ENCODE measurements at places on chromosomes 2 and 18.

DNA sequence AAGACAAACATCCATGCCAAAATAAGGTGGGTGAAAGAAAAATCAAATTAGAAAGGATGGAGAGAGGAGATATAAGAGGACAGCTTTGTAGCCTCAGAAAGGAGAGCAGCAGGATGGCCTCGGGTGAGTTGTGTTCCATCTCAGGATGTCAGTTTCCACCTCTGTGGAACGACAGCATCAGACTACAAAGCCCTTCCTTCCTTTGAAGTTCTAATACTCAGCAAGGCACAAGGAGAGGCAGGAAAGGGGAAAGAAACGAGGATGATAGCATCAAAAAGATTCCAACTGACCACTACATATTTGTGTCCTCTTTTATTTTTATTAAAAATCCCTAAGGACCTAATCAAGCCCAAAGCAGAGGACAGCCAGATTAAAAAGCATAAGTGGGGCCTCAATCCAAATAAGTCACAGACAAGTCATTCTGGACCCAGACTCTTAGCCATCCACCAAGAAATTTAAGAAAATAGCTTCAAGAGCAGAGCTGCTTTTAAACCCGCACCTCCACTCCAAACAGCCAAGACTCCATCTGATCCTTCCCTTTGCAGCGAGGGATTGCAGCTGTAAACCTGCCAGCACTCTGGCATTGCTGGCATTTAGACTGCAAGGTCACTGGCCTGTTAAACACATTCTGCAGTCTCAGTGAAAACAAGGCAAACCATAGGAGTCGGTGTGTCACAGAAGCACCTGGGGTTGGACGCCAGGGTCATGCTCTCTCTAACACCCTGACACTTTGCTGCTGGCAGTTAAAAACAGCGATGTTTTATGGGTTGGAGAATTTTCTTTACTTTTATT is 314.5 kb upstream of the CHAC2 start:
- no peak for DNase-seq

DNA sequence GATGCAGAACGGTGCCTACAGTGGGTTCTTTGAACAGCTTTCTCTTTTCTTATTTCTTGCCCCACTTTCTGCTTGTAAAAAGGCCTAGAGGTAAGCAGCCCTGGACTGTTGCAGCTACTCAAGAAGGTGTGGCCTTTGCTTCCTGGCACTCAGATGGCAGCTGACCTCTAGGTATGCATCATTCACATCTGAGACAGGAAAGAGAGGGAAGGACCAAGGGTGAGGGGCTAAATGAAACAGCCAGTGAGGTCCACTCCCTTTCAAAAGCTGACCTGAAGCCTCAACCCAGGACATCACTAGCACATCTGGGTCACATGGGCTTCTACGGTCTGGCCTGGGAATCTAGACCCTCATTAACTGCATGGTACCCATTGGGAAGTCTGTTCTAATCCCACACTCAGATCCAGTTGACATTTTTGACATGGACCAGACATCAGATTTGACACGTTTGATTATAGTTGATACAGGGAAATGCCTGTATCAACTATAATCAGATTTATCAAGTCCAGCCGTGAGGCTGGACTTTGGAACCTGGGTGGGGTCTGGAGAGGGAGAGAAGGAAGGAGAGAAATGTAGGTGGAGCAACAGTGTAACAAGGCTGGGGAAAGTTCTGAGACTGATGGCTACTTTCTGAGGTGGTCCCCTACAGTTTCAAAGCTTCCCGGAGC is 60.2 kb downstream of the E2F6 start:
- no peak for DNase-seq

GRCh38 chr18:68466672-68467071 is 248.2 kb downstream of the TMX3 start:
- no peak for DNase-seq

DNA sequence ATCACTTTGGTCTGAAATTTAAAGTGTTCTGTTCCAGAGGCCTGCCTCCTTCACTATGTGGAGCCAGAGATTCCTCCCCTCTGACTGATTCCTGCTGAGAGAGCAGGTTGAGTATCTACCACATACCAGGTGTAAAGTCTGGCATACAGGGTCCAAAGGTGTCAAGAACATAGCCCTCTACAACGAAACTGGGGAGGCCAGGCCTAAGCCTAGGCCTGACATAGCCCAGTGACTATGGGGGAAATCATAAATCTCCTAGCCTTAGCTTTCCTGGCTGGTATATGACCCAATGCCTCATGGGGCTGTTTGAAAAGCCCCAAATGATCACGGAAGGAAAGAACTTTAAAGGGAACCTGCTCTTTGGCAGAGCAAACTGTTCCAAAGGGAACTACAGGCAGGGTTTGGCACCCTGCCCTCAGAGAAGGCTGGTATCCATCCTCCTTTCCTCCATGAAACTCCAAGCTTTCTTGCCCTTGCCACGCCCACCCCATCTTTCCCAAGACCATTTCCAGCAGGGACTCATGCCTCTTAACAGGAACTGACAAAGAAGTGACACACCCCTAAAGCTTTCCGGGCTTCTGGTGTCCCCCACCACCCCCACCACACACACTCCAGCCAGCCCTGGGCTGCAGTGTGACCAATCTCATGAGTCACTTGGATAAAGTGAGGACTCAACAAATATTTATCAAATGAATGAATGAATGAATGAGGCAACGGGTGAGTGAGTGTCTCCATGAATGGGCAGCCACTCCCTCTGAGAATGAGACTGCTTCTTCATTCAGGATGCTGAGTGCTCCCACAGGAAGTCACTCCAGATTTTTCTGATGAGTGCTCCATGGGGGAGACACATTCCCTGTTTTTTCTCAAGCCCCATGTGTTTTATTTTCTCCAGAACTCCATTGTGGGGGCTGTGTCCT is 114.5 kb upstream of the STPG4 start:
- DNase-seq = peak; percentile 99
